ENCODE measurements at places on chromosomes 7 and 10.

DNA sequence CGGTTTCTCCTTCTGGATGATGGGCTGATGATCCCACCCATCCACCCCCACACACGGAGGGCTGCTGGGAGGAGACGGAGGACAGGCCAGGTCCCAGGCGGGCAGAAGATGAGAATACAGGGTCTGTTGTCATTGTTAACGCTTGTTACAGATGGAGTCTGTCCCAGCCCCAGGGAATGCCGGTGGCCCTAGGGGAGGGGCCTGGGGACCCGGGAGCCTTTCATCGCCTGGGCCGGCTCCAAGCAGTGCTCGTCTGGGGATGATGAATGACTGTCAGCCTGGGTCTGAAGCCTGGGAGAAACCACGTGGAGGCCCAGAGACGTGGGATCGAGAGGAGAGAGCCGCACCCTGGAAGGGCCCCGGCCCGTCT lies 69.2 kb downstream of the UNCX start:
- no peak for DNase-seq

- no peak for DNase-seq
Observed at GRCh38 chr10:86226781-86227201, 139.8 kb downstream of the GRID1 start.

GRCh38 chr10:6416892-6417512 lies 163.1 kb downstream of the PRKCQ start:
- DNase-seq = no peak

- no peak for DNase-seq
Observed at GRCh38 chr7:137613006-137613525, 233.7 kb downstream of the DGKI start.

GRCh38 chr7:3591944-3592343 lies 290.9 kb downstream of the SDK1 start:
- DNase-seq = no peak

- no peak for DNase-seq
Observed at GRCh38 chr7:56287429-56288138, 171.4 kb upstream of the NUPR2 start.

- DNase-seq = peak; percentile 44
Observed at GRCh38 chr7:12111422-12112405, 99.4 kb upstream of the TMEM106B start.

GRCh38 chr10:114095559-114096337 lies 52.1 kb downstream of the ADRB1 start:
- DNase-seq = no peak

- DNase-seq = no peak
Observed at GRCh38 chr7:101581891-101582290, 47.2 kb downstream of the MYL10 start.

DNA sequence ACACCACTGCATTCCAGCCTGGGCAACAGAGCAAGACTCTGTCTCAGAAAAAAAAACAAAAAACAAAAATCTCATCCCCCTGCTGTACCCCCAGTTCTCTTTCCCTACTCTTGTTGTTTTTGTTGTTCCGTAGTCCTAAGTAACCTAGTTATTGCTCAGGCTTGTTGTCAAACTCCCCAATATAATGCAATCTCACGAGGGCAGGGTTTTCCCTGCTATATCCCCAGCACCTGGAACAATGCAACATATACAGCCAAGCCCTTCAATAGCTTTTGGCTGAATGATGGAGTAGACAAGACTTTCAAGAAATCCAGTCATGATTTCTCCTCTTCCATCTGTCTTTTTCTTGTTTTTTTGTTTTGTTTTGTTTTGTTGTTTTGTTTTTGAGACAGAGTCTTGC lies 10.2 kb downstream of the ACSL5 start:
- DNase-seq = no peak

- DNase-seq = no peak
Observed at GRCh38 chr10:12588091-12588860, 238.9 kb downstream of the CAMK1D start.

GRCh38 chr7:6536262-6537260 lies 14.7 kb downstream of the GRID2IP start:
- DNase-seq = no peak

DNA sequence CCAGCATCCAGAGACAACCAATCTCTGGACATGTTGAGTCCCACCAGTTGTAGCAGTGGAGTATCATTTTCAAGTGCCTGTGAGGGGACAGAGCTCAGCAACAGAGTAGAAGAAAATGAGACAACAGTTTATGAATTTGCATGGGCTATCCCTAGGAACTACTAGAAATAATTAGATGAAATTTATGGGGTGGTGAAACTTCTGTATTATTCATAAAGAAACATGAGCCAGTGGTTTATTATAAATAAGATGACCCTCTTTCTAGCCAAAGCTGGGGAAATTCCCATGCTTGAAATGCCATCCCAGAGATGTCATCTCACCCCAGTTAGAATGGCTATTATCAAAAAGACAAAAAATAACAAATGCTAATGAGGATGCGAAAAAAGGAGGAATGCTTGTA lies 55.1 kb upstream of the ITGB8 start:
- no peak for DNase-seq

DNA sequence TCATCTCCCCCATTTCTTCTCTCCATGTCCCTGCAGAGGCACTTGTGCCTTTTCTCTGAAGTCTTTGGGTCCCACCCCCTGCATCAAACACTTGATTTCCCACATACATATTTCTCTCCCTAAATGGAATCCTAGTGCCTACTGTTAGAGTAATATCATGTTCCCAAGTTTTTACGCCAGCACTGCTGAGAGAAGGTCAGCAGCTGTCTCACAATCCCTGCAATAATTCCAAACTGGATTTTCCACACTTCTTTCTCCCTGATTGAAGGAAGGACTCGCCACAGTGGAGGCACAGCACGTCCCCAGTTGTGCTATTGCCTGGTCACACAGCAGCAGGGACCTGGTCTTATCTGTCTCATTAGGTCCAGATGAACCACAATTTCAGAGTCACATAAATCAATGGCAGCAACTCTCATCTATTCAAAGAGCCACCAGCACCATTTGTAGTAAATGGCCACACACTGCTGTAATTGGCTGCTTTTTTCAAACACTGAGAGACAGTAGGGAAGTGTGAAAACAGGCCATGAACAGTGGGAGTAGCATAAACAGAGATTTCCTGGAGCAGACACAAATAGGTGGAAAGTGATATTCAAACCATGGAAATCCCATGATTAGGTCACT lies 605.5 kb downstream of the XPNPEP1 start:
- DNase-seq = no peak

DNA sequence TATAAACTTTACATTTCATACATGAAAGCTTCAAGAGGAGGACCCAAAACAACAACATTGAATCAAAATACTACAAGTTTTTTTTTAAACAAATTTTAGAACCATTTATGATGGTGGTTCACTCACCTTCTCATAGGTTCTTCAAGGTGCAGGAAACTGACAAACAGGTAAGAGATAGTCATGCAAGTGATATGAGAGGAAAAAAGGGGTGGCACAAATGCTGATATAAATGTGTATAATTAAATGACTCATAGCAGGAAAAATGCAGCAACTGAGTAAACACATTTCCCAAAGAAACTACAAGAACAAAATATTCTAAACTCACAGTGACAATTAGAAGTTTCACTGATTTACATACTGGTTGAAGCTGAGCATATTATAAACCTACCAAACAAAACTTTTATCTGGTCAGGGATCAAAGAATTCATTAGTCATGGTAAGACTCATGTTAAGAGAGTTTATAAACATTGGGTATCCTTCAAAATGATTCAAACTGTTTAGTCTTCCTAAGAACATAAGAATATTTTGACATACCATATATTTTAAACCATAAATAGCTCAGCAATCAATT lies 14.1 kb downstream of the ZWINT start:
- DNase-seq = no peak

DNA sequence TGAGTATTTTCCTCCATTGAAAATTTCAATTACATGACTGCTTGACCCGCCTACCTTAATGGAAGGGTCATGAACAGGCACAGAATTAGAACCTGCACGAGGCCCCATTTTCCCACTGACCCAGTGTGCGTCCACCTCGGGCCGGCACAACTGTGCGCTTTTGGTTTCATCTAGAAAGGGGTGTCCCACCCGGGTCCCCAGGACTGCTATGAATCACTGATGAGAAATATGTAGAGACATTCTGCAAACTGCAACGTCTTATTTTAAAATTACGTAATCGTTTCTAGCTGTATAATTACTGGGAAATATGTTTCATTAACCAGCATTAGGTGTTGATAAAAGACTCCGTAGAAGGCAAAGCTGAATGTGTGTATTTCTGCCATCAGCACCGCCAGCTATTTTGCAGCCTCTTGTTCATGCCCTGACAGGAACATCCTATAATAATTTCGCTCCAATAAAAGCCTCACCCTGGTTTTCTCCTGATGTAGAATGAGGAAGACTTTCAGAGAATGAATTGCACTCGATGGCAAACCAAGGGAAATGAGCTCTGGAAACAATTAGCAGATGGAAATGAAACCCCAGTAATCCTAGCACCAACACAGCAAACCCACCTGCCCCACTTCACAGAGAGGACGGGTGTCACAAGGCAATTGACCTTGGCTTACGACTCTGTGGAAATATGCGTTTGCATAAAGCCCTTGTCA lies 562.1 kb downstream of the DNAJB6 start:
- no peak for DNase-seq

DNA sequence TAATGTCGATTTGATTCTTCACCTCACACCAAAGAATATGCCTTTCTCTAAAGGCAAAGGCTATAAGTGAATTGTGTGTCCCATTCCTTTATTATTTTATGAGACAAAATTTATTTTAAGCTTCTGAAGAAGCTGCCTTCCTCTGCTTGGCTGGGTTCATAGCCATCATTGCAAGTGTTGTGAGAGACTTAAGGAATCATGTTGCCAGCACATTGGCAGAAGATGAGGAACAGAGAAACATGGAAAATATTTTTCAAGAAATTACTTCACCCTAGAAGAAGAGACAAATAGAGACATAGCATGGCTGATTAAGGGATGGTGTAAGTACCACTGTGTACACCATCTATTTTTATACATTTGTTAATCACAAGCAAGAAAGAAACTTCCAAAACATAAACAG lies 230.1 kb upstream of the SEMA3E start:
- no peak for DNase-seq

GRCh38 chr10:23448802-23449570 lies 10.1 kb downstream of the OTUD1 start:
- no peak for DNase-seq

- no peak for DNase-seq
Observed at GRCh38 chr7:85714043-85714578, 527.3 kb upstream of the SEMA3D start.

DNA sequence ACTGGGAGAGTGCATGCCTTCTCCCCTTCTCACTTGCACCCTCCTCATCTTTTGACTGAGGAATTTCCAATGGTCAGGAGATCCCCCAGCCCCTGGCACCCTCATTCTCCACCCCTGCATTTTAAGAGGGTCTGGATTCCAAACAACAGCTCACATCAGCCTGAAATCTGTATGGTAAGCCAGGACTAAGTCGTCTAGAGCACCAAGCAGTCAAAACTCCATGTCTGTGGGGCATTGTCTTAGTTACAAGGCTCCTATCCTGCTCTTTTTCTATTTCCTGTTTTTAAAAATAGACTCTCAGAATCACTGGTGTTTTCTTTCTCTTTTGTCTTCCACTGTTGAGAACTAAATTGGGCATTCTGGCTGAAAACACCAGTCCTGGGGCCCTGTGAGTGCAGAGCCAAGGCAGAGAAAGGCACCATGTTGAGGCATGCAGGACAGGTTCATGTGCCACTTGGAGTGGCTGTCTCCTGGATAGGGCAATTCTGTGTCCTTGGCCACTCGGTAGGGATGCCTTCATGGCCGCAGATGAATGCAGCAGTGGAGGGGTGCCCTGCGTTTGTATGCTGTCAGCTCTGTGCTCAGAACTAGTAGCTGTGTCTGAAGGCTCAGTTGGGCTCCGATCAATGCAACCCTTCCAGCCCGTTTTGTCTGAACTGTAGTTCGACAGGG lies 216.6 kb upstream of the YAE1 start:
- no peak for DNase-seq

- DNase-seq = no peak
Observed at GRCh38 chr7:36726311-36726710, 2.0 kb upstream of the AOAH start.

DNA sequence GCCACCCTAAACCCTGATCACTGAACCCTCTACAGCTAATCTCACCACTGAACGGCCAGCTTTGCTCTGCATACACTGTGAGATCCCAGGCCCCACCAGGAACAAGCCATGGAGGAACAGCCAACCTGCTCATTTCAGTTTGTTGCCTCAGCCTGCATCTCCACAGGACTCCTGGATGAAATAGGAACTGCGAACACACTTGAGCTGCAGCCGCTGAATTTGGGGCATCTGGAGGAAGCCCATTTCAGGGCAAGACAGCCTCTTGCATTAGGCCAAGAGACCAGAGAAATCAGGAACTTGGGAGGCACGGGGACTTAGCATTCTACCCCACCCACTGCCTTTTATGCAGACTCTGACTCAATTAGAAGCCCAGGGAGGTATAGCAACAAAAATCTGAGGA lies 14.5 kb upstream of the EGR2 start:
- no peak for DNase-seq

- no peak for DNase-seq
Observed at GRCh38 chr7:88169717-88170320, 50.0 kb downstream of the SRI start.

DNA sequence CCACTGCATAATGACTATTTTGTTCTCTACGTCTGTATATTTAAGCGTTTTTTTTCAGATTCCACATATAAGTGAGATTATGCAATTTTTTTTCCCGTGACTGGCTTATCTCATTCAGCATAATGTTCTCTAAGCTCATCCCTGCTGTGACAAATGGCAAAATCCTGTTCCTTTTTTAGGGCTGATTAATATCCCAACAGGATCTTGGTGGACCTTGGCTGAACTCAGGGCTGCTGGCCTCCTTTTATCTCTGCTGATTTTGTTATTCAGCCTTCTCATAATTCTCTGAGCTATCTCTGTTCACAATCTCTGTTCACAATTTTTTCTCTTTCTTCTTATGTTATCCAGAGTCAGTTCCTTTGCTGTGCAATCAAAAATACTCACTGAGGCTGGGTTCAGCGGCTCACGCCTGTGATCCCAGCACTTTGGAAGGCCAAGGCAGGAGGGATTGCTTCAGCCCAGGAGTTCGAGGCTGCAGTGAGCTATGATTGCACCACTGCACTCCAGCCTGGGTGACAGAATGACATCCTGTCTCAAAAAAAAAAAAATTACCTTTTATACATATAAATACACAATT lies 1035.9 kb upstream of the AUTS2 start:
- DNase-seq = no peak

- DNase-seq = no peak
Observed at GRCh38 chr7:95915731-95916130, 143.4 kb downstream of the DYNC1I1 start.
